ENCODE measurements at places on chromosomes 11 and 22. TPM values are rescaled to one million over a fixed set of nuclear protein-coding genes. Genes with fewer than 3 reads are reported as not detected.

SCN3B gene
- total RNA-seq: not detected

CHRM1 gene
- not detected for total RNA-seq

HBG1 gene
- total RNA-seq: not detected

ANO9 gene
- 36.9 TPM for total RNA-seq

PKP3 gene
- total RNA-seq: not detected

CSNK2A3 gene
- total RNA-seq: 1.1 TPM

MIOX gene
- total RNA-seq: 0.21 TPM

FOLR3 gene
- total RNA-seq: not detected

All from activated CD4-positive, alpha-beta T cell treated with anti-CD3 and anti-CD28 coated beads, Interleukin-2, amount 10 ng/mL, durations not matched to agents 24 days and 14 days (primary cell).